ENCODE measurements at places on chromosomes 13 and 19. TPM values are rescaled to one million over a fixed set of nuclear protein-coding genes. Genes with fewer than 3 reads are reported as not detected.
A peak's percentile ranks its signal among the peaks of the same experiment; 100 is the strongest.

GRCh38 chr19:33630880-33631608, 9.3 kb downstream of the CHST8 start:
- DNase-seq = peak; percentile 28

- DNase-seq = no peak
Observed at GRCh38 chr13:39929583-39929982, 274.1 kb downstream of the COG6 start.

- no peak for DNase-seq
Observed at GRCh38 chr13:43915451-43915850, 35.7 kb downstream of the LACC1 start.

Gene PLEKHF1
- 24.3 TPM for total RNA-seq

Gene DNAJC15
- total RNA-seq = 15.7 TPM
